Daoy (cell line): ENCODE measurements at places on chromosomes 1 and 21. TPM values are rescaled to one million over a fixed set of nuclear protein-coding genes. Genes with fewer than 3 reads are reported as not detected.

The RAB3GAP2 gene
- 26.3 and 28.8 TPM in 2 replicates for total RNA-seq

The MFSD2A gene
- 12.7 and 12.8 TPM in 2 replicates for total RNA-seq

The NBPF6 gene
- total RNA-seq: not detected in 2 replicates

The PLA2G2F gene
- total RNA-seq: not detected in 2 replicates

The NBPF15 gene
- total RNA-seq: 19.7 and 23.3 TPM in 2 replicates

- DNase-seq: no peak
Observed at GRCh38 chr1:110750562-110750961, 75.8 kb upstream of the KCNA3 start.

- DNase-seq: no peak
Observed at GRCh38 chr1:245216366-245217115, 61.8 kb downstream of the KIF26B start.
